ENCODE measurements at places on chromosomes 4 and X.

DNA sequence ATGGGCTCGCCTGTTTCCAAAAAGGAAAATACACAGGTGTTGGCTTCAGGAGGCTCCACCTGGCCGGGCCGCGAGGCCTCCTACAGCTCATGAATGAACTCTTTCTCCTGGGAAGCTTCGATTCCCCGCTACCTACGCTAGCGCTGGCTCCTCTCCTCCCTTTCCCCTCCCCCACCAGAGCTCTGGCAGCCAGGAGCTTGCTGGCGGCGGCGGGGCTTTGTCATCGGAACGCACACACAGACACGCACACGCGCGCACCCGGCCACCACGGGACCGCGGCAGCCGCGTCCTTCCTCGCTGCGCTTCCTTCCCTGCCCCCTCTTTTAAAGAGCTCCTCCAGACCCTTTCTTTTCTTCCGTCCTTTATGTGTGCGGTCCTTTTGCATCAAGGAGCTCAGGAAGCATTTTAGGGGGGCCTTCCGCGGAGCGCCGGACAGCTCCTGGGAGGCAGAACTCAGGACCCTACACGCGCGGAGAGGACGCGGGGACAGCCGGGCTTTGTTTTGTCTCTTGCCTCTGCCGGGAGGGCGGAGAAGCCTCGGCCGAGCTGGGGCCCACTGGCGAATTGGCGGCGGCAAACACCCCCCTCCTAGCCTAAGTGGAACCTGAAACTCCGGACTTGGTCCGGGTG, 70.2 kb upstream of the BCOR start:
- no peak for DNase-seq

DNA sequence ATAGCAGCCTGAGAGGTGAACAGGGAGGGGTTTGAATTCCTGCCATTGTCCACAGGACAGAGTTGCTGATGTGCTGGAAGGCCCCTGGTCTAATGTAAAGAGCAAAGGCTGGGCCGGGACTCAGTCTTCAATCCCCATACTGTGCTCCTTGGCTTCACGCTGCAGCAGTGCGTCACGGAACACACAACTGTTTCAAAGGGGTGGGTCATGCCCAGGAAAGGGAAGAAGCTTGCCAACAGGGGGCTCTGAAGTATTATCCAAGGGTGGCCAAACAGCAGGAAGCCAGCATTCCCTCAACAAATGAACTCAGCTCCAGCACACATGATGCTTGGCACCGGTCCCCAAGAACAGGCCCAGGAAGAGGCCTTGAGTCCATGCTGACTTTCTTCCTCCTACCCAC, 122.5 kb downstream of the NFKB1 start:
- no peak for DNase-seq

GRCh38 chr4:132227151-132227856, 921.8 kb upstream of the PCDH10 start:
- DNase-seq: no peak

GRCh38 chr4:99945718-99946355, 581 bp downstream of the DNAJB14 start:
- no peak for DNase-seq

GRCh38 chr4:153116291-153116680, 88.0 kb upstream of the TRIM2 start:
- DNase-seq: peak; percentile 11

GRCh38 chr4:100285121-100285520, 94.9 kb upstream of the DDIT4L start:
- DNase-seq: no peak

DNA sequence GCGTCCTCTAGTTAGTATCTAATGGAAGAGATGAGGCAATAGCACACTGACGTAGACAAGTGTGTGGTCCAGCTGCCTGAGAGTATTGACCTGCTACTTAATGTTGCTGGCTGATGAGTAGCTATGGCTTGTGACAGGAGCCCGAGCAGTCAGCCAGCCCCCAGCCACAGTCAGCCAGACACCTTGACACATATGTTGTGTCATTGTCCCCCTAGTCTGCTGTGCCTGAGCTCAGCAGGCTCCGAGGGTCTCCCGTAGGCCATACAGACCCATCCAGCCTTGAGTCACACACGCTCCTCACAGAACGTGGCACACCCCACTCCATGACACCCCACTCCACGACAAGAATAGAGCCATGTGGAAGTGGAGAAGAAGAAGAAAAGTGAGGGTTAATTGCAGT, 362.1 kb downstream of the UNC5C start:
- DNase-seq: no peak

DNA sequence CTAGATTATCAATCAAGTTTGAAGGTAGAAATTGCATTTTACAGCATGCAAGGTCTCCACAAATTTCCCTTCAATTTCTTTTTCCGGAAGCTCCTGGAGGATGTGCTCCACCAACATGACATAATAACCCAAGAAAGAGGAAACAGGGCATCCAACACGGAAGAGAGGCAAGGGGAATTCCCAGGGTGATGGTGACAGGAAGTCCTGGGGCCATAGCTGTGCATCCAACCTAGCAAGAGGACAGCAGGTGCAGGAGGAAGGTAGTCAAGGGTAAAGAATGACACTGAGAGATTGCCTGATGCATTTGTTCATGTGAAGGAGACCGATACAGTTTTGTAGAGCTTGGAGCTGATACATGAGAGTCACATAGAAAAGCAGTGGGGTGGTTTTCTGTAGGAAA, 115.7 kb upstream of the LSM6 start:
- DNase-seq: peak; percentile 3

DNA sequence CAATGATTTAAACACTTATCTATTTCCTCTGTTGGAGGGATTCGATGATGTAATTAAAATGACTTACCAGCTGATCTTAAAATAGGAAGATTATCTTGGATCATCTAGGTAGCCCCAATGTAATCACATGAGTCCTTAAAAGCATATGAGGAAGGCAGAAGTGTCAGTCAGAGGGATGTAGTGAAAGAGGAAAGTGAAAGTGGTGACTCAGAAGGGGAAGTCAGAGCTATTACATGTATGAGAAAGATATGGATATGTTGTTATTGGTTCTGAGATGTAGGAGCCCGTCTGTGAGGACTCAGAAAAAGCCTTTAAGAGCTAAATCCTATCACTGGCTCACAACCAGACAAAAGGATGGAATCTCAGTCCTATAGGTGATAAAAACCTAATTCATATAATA, 456.4 kb downstream of the DACH2 start:
- no peak for DNase-seq

DNA sequence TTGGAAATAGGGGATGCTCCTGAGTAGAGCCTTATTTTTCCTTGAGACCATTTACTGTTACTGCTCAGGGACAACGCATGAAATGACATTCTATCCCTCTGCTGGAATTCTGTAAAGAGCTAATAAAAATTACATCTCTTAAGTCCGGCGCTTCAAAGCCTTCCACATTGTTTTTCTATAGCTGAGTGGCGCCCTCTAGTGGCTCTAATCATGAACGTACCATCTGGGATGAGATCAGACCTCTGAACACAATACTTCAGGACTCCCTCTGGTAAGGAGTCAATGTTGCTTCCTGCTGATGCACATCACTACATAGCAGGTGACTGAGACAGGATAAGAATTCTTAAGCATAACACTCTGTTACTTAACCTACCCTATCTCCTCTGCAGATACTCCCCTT, 6.0 kb downstream of the HMGN5 start:
- peak; percentile 68 for DNase-seq

GRCh38 chr4:102345795-102346100, 466 bp upstream of the SLC39A8 start:
- peak; percentile 21 for DNase-seq

- DNase-seq: peak; percentile 41
Measured at GRCh38 chr4:142434519-142435224, 411.4 kb downstream of the INPP4B start.

- no peak for DNase-seq
Measured at GRCh38 chr4:38189445-38189844, 229.2 kb downstream of the PTTG2 start.

DNA sequence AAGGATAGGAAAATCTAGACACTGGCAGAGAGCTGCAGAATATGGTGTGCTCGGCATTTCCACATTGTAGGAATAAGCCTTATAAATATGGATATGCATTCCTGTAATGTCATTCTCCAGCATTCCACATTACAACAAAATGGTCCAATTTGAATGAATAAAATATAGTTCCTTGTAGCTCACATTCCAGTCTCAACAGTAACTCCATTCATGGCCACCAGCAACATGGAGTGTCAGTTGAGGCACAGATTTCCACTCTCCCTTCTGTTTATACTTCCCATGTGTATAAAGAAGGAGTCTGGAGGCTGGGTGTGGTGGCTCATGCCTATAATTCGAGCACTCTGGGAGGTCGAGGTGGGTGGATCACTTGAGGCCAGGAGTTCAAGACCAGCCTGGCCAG, 84.5 kb downstream of the AASDH start:
- no peak for DNase-seq

DNA sequence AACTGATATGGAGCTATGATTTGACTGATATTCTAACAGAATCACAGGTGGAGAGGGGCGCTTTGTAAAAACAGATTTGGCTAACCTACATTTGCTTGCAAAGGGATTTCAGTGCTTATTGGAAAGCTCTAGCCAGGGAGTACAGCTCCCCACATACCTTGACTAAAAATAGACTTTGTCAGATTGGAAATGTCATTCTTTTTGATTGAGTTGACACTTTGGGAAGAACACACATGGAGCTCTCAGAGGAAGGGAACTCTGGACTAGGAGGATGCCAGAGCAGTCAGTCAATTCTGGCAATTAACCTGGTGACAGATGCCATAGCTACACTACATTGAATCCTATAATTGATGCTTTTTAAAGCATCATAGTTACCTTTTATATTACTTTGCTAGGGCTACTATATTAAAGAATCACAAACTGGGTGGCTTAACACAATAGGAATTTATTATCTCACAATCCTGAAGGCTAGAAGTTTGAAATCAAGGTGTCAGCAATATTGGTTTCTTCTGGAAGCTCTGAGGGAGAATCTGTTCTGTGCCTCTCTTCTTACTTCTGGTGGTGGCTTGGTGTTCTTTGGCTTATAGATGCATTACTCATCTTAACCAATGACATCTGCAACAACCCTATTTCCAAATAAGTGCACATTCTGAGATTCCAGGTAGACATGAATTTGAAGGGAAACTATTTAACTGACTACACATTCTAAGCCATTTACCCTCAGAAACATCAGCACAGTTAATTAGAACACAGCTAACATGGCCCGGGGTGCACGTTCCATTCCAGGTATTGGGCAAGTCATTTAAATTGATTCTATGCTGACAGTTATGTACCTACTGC, 8.4 kb upstream of the HERC3 start:
- DNase-seq: no peak

GRCh38 chrX:70656304-70656703, 211.7 kb downstream of the DLG3 start:
- no peak for DNase-seq

- no peak for DNase-seq
Measured at GRCh38 chr4:40553995-40554394, 75.7 kb downstream of the RBM47 start.

DNA sequence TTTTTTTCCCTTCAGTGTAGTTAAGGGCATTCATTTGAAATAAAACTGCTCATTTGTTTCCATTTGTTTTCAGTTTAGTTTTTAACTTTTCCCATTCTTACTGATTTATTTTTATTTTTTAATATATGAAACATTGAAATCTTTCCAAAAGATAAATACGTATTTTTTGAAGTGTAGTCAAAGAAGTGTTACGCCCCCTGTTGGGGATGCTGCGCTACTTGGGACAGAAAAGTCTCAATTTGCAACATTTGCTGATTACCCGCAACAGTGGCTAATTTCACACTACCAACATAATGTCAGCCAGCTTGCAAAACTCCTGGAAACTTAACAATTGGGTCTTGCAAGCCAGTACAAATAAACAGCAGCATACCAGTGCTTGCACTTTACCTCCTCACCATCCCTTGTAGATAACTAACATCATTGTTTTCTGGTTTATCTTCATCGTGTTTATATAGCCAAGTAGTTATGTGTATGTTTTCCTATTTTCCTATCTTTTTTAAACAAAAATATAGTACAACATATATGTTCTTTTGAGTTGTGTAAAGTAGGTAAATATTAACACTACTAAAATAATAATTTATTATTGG, 158.6 kb downstream of the STPG2 start:
- DNase-seq: no peak

GRCh38 chr4:947491-947971, 15.3 kb downstream of the TMEM175 start:
- DNase-seq: no peak

GRCh38 chr4:97215409-97215941, 927.8 kb downstream of the STPG2 start:
- no peak for DNase-seq

DNA sequence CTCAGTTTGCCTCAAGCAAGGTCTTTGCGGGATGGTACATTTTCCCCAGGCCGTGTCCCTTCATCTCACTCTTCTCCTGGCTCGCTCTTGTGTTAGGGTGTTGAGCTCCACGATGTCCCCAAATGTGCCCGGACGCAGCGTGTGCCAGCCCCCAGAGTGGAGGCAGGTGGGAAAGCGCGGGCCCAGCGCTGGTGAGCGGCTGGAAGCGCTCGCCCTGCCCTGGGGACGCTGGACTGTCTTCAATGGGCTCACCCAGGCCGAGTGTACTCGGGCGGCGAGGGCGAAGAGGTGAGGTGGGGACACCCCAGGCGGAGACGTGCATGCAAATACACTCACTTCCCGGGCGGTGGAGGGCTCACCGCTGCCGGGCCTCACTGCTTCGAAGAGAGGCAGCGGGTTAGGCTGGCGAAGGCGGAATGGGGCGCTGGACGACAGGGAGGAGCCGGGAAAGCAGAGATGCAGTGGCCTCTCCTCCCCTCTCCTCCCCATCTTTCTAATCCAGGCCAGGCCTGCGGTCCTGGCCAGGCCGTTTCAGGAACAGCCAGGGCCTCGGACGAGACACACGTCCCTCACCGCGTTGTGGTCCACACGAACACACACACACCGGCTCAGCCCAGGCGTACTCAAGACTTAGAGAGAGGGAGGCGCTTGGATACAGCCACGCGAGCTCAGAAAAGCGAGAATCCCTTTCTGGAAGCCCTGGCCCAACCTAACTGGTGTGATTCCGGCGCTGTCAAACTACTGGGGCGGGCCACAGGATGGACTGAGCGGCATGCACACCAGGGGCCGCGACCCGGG, 2.2 kb downstream of the NKX6-1 start:
- DNase-seq: no peak
